Activated CD8-positive, alpha-beta T cell treated with anti-CD3 and anti-CD28 coated beads for 36 hours (primary cell): ENCODE measurements at places on chromosomes 16 and 17. TPM values are rescaled to one million over a fixed set of nuclear protein-coding genes. Genes with fewer than 3 reads are reported as not detected.
A peak's percentile ranks its signal among the peaks of the same experiment; 100 is the strongest.

OTOA gene
- 0.09 TPM for total RNA-seq

CDRT4 gene
- total RNA-seq = 3.7 TPM

TMEM235 gene
- not detected for total RNA-seq

NEK8 gene
- 3.9 TPM for total RNA-seq

INCA1 gene
- not detected for total RNA-seq

DBNDD1 gene
- total RNA-seq = 0.52 TPM

NPW gene
- 28.3 TPM for total RNA-seq

HSF5 gene
- total RNA-seq = 3.2 TPM

IGF2BP1 gene
- total RNA-seq = 0.18 TPM

GAS2L2 gene
- total RNA-seq = 0.27 TPM

OR2C1 gene
- total RNA-seq = not detected

GRCh38 chr17:82458885-82459424 is 414 bp downstream of the NARF start:
- DNase-seq = peak; percentile 45

DNA sequence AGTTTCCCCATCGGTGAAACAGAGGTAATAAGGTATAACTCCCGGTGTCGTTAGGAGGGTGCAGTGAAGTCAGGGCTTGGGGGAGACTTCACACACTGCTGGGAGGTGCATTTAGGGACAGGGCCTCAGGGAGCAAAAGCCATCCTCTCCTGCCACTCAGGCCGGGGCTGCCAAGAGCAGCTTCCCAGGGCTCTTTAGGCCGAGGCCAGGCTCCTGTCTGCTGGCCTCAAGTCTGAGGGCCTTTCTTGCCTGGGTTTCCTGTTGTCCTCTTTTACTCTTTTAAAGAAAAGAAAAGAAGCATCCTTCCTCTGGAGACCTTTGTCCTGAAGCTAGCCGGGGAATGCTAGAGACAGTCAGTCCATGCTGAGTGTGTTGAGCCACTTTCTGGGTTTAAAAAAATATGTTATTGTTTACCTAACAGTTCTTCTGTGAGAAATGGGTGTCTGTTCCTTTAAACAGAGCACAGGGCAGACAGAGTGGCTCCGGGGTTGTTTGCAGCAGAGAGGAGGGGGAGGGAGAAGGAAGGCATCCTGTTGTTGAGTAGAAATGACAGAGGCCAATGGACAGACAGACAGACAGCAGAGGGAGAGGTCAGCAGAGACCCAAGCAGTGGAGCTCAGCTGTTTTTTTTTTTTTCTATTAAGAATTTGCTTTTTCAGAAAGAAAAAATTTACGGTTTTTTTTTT is 79.1 kb downstream of the C17orf67 start:
- DNase-seq = peak; percentile 26

DNA sequence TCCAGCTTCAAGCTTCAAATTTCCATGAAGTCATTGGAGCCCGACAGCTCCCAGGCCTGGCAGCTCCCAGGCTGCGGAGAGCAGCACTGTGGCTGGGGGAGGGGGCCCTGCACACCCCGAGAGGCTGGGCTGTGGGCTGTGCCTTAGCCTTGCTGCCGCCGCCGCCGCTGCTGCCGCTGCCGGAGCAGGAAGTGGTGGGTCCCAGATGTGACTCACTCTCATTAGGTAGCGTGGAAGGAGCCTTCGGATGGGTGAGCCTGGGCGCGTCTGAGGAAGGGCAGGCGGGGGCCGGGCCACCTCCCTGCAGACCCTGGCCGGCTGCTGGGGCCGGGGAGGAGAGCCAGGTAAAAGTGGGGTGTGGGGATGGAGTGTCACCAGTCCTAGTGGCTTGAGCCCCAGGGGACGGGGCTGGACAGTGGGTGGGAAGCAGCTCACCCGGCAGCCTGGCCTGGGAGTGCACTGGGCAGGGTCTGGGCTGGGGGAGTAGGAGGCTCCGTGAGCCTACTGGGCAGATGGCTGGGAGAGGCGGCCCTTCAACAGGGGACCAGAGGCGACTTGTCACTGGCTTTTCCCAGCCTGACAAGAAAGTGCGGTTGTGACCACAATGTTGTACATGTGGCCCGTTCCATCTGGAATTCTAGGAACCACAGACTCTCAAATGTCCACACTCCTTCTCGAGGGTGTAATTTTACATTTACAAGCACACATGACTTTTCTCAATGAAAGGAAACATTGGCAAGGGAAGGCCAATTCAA is at the start of gene ADCY7:
TSS of gene ADCY7 (plus strand) at position 215 of the 755 bp plus-strand sequence. CDS start 21,629 bp downstream, outside the sequence.
- DNase-seq = peak; percentile 91

DNA sequence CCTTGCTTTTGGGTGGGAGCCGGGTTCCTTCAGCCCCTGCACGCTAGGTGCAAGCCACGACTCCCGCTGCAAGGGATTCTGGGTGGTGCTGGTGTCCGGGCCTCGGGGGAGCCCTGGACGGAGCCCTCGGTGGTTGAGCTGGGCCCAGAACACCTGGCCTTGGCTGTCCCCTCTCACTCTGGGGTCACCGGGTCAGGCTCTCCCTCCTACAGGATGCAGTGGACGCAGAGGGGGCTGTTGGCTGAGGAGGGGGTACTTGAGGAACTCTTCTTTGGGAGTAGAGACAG is 27.9 kb upstream of the SLC38A10 start:
- DNase-seq = no peak

DNA sequence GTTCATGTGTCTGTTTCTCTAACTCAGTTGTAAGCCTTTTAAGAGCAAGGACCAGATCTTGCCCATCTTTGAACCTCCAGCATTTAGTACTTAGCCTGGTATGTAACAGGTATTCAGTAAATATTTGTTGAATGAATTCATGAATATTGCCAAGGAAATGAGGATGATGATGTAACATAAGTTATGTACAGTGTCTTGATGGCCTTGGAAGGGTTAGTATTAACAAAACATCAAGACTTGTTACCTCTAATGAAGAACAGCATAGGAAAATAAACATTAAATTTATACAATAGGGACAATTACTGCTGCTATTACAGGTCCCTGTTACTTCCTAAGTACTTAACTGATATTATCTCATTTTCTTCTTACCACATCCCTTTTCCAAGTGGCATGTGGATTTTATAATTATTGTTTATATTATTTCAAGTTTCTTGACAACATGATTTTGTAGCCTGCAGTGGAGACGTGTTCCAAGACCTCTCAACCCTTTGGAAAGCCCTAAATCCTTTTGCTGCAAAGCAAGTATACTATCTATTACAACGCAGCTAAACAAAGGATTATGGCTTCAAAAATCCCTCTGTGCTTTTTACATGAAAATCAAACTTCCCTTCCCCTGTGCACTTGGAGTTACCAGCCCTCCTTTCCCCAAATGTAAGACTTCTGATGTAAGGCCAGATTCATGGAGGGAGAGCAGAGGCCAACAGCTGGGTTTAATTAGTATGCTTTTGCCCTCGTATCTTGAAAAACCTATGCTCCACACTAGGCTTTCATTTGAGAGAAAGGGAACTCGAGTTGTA is 77.4 kb upstream of the SMIM36 start:
- no peak for DNase-seq

DNA sequence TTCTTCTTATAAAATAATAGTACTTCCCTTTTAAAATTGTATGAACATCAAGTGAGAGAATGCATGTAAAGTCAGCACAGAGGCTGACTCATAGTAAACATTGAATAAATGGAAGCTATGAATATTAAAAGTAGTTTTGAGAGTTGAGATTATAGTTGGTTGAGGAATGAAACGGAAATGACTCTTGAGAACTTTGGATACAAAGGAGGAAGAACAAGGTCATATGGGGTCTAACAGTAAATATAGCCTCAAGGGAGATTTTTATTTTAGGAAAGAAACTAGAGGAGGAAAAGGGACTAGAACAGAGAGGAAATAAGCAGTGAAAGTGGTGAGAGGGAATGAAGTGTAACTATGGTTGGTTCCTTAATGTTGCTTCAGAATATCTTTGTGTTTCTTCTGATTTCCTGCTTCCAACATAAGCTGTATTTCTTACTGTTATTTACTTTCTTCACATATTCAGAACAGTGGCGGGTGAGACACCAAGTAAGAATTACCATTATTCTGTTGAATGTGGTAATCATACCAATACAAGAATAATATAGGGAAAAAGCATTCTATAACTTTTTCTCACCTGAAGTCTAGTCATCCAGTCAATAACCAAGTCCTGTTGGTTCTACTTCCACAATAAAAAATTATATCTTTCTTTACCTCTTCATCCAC is 165.1 kb downstream of the CHD9 start:
- no peak for DNase-seq

GRCh38 chr16:15837761-15838160 is 19.1 kb downstream of the MYH11 start:
- no peak for DNase-seq

DNA sequence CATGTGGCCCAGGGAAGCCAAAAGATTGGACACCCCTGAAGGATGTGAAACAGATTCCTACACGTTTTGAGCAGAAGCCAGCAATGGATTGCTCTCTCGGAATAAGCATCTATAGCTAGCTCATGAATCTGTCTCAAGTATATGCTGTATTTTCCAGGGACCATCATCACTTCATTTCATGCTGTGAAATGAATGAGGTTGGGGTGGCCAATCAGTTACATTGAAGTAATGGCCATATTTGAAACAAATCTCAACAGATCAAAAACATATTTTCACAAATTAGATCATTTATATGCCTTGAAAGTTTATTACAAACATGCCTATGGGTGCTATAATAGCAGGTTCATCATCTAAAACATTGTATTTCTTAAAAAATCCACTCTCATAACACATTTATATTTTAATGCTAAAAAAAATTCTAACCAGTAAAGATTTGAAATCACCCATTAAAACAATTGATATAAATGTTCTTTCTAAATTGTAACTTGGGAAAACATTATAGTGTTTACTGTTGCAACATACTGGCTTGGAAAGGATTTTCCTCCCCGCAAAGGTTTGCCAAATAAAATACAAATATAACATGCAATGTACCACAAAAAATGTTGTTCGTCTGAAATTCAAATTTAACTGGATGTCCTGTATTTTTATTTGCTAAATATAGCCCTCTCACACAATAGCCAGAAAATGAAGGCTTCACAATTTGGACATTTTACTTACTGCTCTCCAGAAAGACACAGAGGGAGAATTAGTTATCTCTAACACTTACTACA is 743.6 kb downstream of the KCNJ2 start:
- DNase-seq = no peak

DNA sequence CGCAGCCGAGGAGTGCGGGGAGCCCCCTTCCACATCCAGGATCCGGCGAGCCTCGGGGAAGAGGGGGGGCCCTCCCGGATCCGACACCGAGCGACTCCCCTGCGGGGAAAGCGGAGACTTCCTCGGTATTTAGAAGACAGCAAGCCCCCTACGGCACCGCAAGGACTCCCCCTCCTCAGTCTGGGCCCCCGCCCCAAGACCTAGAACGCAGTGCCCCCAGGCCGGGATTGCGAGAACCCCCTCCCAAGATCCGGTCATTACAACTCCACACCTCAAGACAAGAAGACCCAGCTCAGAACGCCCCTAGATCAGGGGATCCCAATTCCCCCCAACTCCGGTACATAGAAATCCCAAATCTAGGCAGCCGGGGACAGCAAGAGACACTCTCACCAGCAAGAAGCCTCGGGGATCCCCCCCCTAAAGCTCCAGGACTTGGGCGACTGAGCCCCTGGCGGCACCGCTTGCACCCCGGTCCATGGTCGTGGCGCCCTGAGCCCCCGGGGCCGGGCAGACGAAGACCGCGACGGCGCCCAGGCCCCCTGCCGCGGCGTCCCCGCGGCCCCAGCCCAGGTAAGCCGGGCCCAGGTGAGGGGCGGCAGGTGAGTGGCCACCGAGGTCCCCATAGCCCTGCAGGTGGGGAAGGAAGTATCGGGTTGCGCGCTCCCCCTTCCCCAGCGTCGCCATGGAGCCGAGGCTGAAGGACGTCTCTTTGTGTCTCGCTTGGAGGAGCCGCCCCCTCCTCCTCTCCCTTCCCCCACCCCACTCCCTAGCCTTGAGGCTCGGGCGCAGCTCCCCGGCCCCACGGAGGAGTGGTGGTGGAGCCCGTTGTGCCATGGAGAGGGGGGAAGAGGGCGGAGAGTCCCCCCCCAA is 641 bp downstream of the SBK1 start:
- DNase-seq = peak; percentile 49

GRCh38 chr17:59238906-59239305 is 18.6 kb downstream of the GDPD1 start:
- DNase-seq = no peak

- no peak for DNase-seq
These were observed 5.7 kb upstream of the ACTG1 start for GRCh38 chr17:81518113-81518784.

DNA sequence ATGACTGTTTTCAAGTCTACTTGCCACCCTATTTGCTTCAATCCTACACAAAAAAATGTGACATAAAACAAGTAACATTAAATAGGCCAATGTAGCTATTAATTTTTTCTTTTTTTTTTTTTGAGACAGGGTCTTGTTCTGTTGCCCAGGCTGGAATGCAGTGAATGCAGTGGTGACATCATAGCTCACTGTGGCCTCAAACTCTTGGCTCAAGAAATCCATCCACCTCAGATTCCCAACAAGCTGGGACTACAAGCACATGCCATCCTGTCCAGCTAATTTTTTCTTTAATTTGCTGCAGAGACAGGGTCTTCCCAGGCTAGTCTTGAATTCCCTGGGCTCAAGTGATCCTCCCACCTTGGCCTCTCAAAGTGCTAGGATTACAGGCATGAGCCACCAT is 29.4 kb downstream of the ANKFY1 start:
- DNase-seq = no peak

- DNase-seq = no peak
These were observed 216.4 kb upstream of the CIBAR2 start for GRCh38 chr16:85328676-85329058.

GRCh38 chr17:70437656-70438055 is 268.3 kb downstream of the KCNJ2 start:
- DNase-seq = no peak

DNA sequence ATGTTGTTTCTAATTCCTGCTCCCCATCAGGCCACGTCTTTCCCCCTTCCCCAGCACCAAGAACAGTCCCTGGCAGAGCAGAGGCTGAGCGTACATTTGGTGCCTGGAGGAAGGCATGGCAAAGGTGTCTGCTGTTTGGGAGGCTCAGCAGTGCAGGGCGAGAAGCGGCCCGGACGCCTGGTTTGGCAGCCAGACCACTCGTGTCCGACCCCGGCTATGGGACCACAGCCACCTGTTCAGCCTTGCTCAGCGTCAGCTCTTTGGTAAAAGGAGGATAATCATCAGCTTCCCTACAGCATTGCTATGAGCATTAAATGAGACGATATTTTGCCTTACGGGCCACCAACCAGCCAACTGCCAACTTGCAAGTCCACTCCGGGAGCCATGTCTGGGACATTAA is 106.7 kb upstream of the CREBBP start:
- DNase-seq = no peak

- DNase-seq = no peak
These were observed 2402.8 kb downstream of the TP53TG3F start for GRCh38 chr16:35862242-35862641.

GRCh38 chr17:27367121-27367981 is 73.4 kb downstream of the WSB1 start:
- DNase-seq = no peak

- no peak for DNase-seq
These were observed 7.4 kb downstream of the CDC42EP4 start for GRCh38 chr17:73304438-73304837.
